ENCODE measurements at places on chromosomes 7 and 10.

- peak; percentile 37 for DNase-seq
Measured at GRCh38 chr10:60914690-60915141, 29.3 kb downstream of the RHOBTB1 start.

GRCh38 chr7:81662531-81662930, 107.3 kb downstream of the HGF start:
- no peak for DNase-seq

- DNase-seq: no peak
Measured at GRCh38 chr7:2354939-2355704, 495 bp downstream of the EIF3B start.

GRCh38 chr7:50591480-50592438, 26.6 kb upstream of the DDC start:
- no peak for DNase-seq

DNA sequence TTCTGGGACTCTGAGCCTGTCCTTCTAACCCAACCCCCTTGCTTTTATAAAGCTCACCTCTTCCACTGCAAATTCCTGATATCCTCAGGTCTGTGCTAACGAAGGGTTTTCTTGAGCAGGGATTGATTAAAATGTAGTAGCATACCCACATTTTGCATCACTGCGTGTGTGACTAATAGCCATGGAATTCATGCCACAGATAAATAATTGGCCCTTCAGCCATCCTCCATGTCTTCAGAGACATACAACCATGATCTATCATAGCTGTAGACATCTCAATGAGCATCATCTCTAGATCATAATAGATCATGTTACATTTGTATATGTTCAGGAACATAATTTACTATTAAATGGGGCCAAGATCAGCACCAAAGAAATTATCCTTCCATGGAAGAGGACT, 990.3 kb downstream of the KCNMA1 start:
- DNase-seq: no peak

GRCh38 chr7:47991270-47991669, 11.9 kb upstream of the HUS1 start:
- DNase-seq: no peak

Measured in left cardiac atrium (tissue), 4 donors.